CD4-positive, alpha-beta memory T cell (primary cell): ENCODE measurements at places on chromosomes 1 and 21.

- H3K4me1 ChIP-seq, result peaks cover 16% of the 10 kb centered on the region
- H3K27me3 ChIP-seq, result peaks cover 6% of the 10 kb centered on the region
- H3K36me3 ChIP-seq, result no peaks in the 10 kb centered on the region
- no peak overlapping the region for H3K27ac ChIP-seq
- H3K4me3 ChIP-seq, result no peak overlapping the region
Observed at GRCh38 chr1:156700736-156701531, 4.4 kb downstream of the CRABP2 start.

GRCh38 chr21:29487154-29487553 lies 188.4 kb downstream of the BACH1 start:
- no peak overlapping the region for H3K27ac ChIP-seq
- no peak for DNase-seq
- H3K4me1 ChIP-seq, result no peaks in the 10 kb centered on the region
- H3K4me3 ChIP-seq, result no peak overlapping the region

- no peak overlapping the region for H3K4me3 ChIP-seq
- no peak for DNase-seq
- H3K27me3 ChIP-seq, result no peaks in the 10 kb centered on the region
- no peak overlapping the region for H3K27ac ChIP-seq
- H3K36me3 ChIP-seq, result no peaks in the 10 kb centered on the region
- H3K4me1 ChIP-seq, result no peaks in the 10 kb centered on the region
Observed at GRCh38 chr1:113199760-113200455, 126.9 kb downstream of the LRIG2 start.

GRCh38 chr1:66583021-66583420 lies 49.1 kb downstream of the SGIP1 start:
- no peaks in the 10 kb centered on the region for H3K4me1 ChIP-seq
- no peak overlapping the region for H3K4me3 ChIP-seq
- H3K36me3 ChIP-seq, result no peaks in the 10 kb centered on the region
- H3K27ac ChIP-seq, result no peak overlapping the region
- H3K27me3 ChIP-seq, result no peaks in the 10 kb centered on the region
- DNase-seq, result no peak

GRCh38 chr1:161195171-161195570 lies 3.7 kb downstream of the ADAMTS4 start:
- DNase-seq, result no peak
- no peak overlapping the region for H3K4me3 ChIP-seq
- no peaks in the 10 kb centered on the region for H3K27me3 ChIP-seq
- no peak overlapping the region for H3K27ac ChIP-seq
- H3K36me3 ChIP-seq, result no peaks in the 10 kb centered on the region

DNA sequence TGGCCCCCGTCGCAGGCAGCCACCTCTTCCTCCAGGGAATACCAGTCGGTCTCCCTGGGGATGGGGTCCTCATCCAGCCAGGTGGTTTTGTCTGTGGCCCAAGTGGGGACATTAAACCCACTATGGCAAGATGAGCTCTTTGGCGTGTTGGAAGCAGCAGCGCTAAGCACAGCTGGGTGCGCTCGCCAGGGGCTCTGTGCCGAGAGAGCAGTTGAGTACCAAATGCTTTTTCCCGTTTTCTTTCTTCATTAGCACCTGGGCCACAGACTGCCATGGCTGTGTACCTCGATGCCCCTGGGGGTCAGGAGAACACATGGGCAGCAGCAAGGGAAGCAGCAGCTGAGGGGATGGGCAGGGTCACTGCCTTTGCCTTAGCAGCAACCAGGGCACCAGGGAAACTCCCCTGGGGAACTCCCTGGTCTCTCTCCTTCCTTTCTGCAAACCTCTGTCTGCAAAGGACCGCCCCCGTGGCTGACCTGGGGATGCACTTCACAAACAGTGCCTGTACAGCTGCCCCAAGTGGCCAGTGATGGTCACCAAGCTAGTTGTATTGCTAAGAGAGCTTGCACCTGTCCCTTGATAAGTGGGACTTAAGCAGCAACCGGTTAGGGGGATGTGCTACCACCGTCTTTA lies 31.1 kb downstream of the EDARADD start:
- H3K4me3 ChIP-seq, result no peak overlapping the region
- DNase-seq, result peak; percentile 55

- no peak overlapping the region for H3K27ac ChIP-seq
- H3K27me3 ChIP-seq, result no peaks in the 10 kb centered on the region
- no peaks in the 10 kb centered on the region for H3K4me1 ChIP-seq
- no peak for DNase-seq
- H3K36me3 ChIP-seq, result no peaks in the 10 kb centered on the region
Observed at GRCh38 chr1:60234776-60235175, 161.2 kb upstream of the C1orf87 start.

DNA sequence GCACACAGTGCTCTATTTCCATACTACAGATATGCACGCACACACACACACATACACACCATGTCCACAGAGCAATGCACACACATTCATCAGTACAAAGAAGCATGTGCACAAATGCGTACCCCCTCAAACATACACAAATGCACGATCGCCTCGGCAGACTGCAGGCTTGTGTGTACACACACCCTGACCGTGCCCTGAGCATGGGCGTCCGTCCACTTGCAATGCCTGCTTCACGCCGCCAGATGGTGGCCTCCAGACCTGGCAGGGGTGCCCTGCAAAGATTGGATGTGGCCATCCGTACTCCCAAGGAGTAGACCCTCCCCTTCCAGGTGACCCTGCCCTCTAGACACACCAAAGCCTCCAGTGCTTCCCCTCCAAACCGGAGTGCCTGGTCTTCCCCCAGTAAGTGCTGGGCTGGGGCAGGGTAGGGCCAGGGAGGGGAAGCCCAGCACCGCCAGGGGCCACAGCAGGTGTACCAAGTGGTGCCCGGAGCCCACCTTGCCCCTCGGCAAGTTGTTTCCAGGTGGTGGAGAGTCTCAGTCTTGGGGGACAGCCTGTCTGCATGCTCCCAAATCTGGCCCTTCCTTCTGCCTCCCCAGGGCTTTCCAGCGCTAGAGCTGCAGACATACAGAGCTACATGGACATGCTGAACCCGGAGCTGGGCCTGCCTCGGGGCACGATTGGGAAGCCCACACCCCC lies 20.6 kb downstream of the ESPN start:
- H3K4me3 ChIP-seq, result no peak overlapping the region
- no peak for DNase-seq
- peaks cover 11% of the 10 kb centered on the region for H3K27me3 ChIP-seq
- H3K36me3 ChIP-seq, result no peaks in the 10 kb centered on the region
- no peak overlapping the region for H3K27ac ChIP-seq

DNA sequence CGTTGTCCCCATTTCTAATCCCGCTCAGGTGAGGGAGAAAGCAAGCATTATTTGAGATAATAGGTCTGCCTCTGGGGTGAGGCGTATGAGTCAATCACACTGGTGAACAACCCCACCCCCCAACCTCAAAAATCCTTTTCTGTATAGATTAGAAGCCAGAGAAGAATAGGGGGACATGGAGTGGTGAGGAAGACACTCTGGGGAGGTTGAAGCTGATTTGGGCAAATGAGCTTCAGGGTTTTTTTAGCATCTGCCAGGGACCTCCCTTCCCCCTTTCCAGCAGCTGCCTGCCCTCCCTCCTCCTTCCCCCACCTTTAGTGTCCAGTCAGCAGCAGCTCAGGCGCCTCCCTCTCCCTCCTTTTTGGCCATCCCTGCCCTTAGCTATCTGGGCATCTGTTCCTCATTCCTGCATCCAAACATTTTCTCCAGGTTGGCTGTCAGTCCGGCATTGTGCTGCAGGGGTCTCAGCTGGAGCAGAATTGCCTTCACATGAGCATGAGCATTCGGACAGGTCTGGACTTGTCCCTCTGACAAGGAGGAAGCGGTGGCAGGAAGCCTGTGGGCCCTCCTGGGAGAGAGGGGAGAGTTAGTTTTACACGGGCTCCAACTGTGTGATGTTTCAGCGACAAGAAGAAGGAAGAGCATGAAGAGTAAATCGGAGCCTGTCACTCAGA lies 30.8 kb upstream of the PTGFRN start:
- H3K4me3 ChIP-seq, result no peak overlapping the region
- DNase-seq, result peak; percentile 6
- H3K4me1 ChIP-seq, result peaks cover 46% of the 10 kb centered on the region
- no peaks in the 10 kb centered on the region for H3K36me3 ChIP-seq
- H3K27me3 ChIP-seq, result no peaks in the 10 kb centered on the region
- H3K27ac ChIP-seq, result peak overlapping the region; percentile 50
